Fibroblast of villous mesenchyme (primary cell): ENCODE measurements at places on chromosomes 13 and 19. TPM values are rescaled to one million over a fixed set of nuclear protein-coding genes. Genes with fewer than 3 reads are reported as not detected.

DNA sequence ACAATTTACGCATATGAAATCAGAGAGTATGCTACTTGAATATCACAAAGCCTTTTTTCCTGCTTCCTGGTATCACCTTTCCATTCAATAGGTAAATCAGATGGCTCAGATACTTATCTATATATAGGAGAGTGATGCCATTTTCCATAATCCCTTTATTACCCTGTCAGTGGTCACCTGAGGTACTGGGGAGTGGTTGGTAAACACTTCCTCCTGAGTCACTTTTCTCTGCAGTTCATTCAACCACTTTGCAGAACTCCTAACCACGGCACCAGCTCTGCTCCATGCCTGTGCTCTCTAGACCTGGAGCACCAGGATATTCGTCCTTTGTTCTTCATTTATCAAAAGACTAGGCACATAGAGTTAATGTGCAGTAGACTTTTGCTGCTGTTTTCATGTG lies 748.5 kb upstream of the KLHL1 start:
- DNase-seq = no peak

NUP62 gene
- total RNA-seq = 25.8 and 43.2 TPM in 2 replicates

DNA sequence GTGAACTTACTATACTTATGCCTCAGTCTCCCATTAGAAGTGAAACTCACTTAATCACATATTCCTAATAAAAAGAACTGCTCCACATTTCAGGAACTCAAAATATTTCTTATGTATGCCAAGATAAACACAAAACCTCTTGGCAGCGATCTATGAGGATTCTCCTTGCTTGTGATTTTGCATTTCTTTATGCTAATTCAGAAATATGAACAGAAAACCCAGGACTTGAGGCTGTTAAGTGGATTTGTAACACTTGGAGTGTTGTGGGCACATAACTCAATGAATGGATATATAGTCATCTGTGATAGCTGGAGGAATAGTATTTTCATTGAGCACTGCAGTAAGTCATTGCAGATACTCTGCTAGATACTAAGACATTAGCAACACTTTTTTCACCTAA lies 5.6 kb upstream of the KATNAL1 start:
- DNase-seq = no peak

NCAN gene
- total RNA-seq = under 0.01 TPM in 1 of 2 replicates, not detected in the other

SERP2 gene
- total RNA-seq = 5.5 and 5.6 TPM in 2 replicates
